ENCODE measurements at places on chromosomes 11 and 22.
A peak's percentile ranks its signal among the peaks of the same experiment; 100 is the strongest.

DNA sequence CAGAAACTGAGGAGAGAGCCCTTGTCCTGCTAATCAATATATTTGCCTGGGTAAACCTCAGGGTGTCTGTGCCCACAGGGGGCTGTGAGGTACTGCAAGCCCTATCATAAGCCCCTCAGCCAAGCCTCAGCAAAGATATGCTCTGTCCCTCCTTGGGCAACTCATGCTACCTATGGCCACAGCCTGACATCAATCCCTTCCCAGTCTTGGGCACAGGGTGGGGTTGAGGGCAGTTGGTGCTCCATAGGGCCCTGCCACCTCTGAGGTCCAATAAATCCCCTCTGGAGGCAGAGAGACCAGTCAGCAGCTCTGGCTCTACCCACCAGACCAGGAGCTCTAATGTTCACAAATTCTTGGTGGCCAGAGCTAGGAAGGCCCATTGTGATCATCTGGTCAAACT is 23.8 kb downstream of the TPBGL start:
- no peak for DNase-seq

DNA sequence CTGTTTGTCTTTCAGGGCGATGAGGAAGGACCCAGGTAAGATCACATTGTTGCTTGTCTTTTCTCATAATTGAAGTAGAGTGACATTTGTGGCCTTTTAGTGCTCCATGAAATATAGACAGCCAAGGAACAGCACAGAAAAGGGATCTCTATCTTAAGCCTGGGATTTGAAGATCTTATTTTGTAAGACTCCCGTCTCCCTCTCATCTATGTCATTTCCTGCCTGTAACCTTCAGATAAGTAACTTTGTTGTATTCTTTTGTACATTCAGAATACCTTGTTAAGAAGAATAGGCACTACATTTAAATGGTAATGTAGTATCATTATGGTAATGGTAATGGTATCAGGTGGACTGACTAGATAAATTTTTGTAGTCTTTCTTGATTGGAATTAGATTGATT is 72.8 kb downstream of the TRIM44 start:
- DNase-seq, result no peak

DNA sequence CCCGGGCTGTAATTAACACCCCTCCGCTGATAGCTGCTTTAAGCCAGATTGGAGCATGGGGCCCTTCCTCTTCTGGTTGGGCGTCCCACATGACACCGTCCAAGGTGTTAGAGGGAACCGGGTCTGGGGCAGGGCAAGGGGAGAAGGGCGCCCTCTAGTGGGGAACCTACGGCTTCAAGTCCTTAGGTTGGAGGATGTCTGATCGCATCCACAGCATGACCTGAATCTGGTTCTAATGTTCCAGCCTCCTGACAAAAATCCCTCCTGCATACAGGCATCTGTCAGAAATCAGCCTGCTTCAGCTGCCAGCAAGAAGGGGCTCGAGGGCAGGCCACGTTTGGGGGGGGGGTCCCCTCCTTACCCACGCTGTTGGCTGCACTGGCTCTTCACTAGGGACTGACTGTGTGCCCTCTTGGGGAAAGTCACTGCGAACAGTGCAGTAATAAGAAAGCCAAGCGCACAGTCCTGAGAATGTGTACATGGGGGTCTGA is 94.2 kb upstream of the TBCEL start:
- DNase-seq, result peak; percentile 98

- DNase-seq, result no peak
These were observed 24.2 kb upstream of the MUC5B start for GRCh38 chr11:1198561-1199240.

DNA sequence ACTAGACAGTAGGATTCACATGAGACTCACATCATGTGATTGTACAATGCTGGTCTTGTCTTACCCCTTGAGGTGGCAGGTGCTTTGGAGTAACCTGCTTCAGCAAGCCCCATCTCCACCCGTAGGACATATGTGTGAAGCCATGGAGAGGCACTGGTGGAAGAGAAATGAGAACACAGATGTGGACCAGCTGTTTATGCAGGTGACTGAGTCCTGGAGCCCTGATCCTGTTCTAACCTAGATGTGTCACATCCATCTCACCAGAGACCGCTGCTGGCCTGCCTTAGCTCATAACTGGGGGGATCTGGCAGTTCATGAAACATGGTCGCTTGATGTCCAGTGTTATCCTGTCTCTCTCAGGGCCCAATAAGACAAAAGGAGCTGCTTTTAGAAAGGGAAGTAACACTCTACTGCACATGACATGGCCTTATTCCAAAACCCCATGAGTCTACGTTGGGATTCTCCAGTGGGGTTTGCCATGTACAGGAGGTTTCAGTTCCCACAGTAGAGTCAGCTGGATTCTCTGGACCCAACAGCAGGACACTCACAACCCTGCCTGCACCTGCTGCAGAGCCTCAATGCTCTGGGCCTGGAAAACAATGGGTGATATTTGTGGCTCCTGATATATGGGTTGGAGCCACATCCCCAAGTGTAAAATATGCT is 62.0 kb downstream of the GGTLC2 start:
- no peak for DNase-seq

DNA sequence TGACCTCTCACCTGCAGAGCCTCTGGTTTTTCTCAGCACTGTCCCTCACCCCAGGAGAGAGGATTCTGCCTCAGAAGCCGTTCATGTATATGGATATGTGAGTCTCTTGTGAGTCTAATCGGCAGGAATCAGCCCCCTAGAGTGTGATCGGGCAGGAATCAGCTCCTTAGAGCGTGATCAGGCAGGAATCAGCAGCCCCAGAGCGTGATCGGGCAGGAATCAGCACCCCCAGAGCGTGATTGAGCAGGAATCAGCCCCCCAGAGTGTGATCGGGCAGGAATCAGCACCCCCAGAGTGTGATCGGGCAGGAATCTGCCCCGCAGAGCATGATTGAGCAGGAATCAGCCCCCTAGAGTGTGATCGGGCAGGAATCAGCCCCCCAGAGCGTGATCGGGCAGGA is 80.0 kb upstream of the EIF3D start:
- no peak for DNase-seq

GRCh38 chr22:20299746-20300136 is 20.1 kb downstream of the DGCR6L start:
- DNase-seq, result no peak

DNA sequence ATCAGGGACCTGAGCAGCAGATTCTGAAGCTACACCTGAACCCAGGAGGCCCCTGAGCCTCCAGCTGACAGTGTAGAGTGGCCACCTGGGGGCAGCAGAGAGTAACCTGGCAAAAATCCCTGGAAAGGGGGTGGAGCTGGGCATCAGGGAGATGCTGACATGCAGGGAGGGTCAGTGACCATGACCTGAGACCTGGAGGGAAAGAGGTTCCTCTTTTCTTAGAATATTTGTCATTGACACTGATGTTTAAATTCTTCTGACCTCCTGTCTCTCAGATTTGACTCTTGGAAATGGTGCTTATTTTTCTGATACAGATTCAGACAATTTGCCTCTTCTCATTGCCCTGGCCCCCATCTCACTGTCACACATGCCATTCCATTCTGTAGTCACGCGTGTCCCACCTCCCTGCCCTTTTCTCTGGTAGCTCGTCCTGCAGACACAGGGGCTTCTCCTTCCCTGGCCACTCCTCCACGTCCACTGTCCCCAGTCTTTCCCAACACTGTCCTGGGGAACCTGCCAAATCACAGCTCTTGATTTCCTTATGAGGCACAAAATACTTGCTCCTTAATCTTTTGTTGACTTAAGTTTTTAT is 117.2 kb upstream of the IGLL5 start:
- DNase-seq, result peak; percentile 59

GRCh38 chr11:69962152-69962551 is 116.0 kb upstream of the ANO1 start:
- DNase-seq, result peak; percentile 51

DNA sequence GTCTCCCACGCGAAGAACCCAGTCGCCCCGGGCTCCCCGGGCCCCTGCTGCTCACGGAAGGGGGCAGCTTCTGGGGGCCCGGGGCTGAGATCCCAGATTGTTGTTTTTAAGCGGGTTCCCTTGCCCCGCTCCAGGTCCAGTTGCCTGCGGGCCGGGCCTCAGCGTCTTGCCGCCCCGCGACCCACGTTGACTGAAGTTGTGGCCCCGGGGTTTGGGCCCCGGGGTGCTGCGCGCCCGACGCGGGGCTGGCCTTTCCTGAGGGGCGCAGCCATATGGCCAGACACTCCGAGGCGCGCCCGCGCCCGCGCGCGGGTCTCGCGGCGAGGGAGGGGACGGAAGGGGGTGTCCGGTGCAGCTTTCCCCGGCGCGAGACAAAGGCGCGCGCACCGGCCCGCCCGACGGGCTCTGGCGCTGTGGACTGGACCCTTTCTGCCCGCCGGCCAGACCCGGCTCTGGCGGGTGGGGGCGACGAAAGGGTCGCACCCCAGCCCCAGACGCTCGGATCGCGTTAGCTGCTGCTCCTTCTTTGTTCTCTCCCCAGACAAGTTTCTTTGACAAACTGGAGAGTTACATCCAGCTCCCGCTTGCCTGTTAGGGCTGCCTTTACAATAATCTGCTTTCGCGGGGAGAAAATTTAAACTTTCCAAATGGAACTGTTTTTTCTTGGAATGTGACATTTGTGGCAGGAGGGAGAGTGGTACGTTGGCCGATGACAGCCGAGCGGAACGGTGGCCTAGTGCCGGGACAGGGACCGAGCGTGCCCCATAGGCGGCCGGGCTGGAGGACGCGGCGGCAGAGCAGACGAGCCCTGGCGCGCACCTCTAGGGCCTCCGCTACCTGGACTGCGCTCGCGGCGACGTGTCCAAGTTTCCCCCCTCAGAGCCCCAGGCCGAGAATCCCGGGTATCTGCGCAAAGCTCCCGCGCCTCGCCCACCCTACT is 716 bp downstream of the AMOTL1 start:
- no peak for DNase-seq

DNA sequence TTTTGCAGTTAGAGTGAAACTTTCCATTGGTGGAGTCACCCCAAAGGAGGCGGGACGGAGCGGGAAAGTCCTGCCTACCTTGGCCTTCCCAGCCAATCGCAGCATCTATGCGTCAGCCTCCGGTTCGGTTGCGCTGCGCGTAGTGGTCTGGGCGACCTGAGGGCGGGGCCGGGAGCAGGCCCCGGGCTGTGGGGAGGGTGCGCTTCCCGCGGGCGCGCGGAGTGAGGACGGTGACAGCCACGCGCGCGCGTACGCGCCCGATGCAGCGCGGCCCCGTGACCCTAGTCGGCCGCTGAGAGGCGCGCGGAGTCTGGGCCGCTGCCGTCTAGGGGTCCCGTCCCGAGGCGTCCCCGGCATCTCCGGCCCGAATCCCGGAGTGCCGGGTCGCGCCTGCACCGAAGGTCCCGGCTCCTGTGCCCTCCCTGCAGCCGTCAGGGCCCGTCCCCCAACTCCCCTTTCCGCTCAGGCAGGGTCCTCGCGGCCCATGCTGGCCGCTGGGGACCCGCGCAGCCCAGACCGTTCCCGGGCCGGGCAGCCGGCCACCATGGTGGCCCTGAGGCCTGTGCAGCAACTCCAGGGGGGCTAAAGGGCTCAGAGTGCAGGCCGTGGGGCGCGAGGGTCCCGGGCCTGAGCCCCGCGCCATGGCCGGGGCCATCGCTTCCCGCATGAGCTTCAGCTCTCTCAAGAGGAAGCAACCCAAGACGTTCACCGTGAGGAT is at the start of gene NF2:
NF2 (plus strand) TSS at position 276 of the 718 bp plus-strand sequence; CDS start at position 642, 366 bp downstream.
- peak; percentile 100 for DNase-seq

GRCh38 chr22:46851941-46852340 is 89.5 kb downstream of the TBC1D22A start:
- DNase-seq, result no peak

- DNase-seq, result peak; percentile 97
These were observed at the start of gene THOC5 for GRCh38 chr22:29553351-29554224. TSS of gene THOC5 (minus strand) at chr22:29553757. CDS start at chr22:29549147, 4,610 bp downstream.

DNA sequence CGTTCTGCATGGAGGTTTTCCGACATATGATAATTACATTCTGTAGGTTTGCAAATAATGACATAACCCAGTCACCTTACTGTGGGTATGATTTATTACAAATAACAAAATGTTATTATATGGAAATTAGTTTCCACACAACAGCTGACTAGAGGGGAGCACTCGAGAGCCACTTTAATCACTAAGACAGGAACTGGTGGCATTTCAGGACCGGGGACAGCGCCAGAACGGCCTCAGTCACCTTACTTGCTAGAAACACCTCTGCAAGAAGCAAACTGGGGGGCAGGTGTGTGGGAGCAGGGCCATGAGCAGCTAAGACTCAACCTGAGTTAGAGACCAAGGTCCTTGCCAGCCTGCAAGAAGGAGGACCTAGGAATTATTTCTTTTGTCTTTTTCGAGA is 199.9 kb downstream of the DSCAML1 start:
- peak; percentile 76 for DNase-seq
